ENCODE measurements at places on chromosomes 6 and 20.

DNA sequence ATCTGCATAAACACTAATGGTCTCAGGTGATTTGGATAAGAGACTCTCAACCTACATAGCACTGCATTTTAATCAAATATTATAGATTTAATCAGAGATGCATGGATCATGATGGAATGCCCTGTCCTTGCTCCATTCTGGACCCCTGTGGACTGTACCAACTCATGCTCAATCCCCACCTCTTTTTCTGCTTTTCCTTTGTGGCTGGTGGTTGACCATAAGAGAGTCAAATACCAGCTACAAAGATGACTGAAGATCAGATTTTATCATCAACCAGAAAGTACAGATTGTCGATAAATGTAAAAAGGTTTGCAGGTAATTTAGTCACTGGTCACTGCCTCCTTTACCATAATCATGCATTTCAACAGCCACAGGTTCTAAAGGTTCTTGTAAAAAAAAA lies 116.2 kb downstream of the ME1 start:
- DNase-seq: no peak

DNA sequence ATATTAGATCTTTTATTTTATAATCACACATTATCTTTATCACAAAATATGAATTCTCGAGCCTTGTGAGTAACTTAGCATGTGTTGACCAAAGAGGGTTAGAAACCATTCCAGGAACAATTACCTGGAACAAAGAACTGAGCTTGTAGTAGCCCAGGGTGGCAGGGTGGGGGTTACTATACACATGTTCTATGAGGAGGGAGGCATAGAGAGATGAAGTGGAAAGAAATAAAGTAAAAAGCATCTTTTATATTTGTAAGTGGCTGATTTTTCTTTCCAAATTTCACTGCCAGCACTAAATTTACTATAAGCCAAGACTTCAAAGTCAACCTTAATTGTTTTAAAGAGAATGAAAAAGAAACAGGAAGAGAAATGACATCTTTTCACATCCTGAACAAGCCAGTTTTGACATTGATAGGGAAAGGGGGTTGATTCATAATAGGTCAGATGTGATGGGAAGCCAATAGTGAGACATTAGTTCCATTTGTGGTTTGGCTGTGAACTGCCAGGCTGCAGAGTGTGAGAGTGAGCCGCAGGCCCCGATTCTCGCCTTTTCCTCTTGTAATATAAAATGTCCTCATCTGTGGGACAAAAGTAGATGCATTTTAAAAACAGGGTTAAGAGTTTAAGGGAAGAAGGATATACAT lies 52.7 kb upstream of the MYB start:
- no peak for DNase-seq

GRCh38 chr6:112310439-112311125 lies 36.5 kb upstream of the RFPL4B start:
- DNase-seq: no peak

DNA sequence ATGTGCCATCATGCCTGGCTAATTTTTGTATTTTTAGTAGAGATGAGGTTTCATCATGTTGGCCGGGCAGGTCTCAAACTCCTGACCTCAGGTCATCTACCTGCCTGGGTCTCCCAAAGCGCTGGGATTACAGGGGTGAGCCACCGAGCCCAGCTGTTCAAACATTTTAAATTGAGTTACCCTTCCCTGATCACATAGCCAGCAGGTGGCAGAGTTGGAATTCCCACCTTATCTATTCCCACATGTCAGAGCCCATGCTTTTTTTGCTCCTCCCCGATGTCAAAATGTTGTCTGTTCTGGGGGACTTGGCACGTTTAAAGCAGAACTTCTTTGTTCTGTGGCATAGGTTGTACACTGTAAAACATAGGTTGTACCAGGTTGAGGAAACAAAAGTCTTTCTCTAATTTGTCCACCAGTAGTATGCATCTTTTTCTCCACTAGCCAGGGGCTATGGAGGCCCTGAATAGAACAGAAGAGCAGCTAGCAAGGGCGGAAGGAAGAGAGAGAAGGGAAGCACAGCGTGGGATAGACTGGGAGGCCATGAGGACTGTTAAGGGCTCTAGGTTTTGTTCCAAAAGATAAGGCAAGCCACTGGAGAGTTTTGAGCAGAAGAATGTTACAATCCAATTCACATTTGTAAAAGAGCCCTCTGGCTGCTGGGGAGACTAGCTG lies 7.3 kb upstream of the LBP start:
- peak; percentile 46 for DNase-seq

DNA sequence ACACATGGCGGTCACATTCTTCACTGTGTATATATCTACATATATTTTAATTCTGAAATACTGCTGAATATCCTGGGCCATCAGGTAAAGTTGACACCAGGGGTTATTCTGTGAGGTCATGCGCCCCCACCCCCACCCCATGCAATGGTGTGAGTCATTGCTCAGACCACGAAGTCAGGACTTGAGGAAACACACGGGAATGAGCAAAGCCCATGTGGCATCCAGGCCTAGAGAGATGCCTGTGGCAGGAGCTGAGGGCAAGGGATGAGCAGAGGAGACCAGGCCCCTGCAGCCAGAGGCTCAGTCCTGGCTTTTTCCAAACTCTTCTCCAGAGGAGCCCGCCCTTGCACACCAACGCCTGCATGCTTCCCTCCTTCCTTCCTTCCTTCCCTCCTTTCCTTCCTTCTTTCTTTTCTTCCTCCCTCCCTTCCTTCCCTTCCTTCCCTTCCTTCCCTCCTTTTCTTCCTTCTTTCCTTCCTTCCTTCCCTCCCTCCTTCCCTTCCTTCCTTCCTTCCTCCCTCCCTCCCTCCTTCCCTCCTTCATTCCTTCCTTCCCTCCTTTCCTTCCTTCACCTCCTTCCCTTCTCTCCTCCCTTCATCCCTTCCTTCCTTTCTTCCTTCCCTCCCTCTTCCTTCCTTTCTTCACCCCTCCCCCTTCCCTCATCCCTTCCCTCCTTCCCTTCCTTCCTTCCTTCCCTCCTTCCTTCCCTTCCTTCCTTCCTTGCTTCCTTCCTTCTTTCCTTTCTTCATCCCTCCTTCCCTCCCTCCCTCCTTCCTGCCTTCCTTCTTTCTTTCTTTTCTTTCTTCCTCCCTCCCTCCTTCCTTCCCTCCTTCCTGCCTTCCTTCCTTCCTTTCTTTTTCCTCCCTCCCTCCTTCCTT lies 72.0 kb upstream of the INSM1 start:
- DNase-seq: no peak

- no peak for DNase-seq
Measured at GRCh38 chr6:127365874-127366273, 22.5 kb upstream of the ECHDC1 start.

GRCh38 chr6:163655217-163656121 lies 241.0 kb downstream of the QKI start:
- DNase-seq: no peak

- DNase-seq: no peak
Measured at GRCh38 chr6:4625557-4625956, 150.6 kb upstream of the CDYL start.

DNA sequence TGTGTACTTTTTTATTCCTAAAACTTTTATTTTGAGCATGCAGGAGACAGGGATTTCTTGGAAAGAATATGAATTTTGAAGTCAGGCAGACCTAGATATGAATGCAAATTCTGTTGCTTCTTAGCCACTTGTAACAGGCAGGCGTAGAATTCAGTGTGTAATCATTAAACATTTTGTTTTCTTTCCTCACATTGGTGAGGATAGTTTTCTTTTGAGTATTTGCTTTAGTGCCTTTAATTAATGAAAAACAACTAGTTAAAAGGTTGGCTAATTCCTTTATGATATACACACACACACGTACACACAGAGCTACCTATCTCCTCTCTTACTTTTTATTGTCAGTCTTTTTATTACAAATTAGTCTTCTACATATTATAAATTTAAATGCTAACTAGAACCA lies 342.3 kb downstream of the CDKAL1 start:
- no peak for DNase-seq

DNA sequence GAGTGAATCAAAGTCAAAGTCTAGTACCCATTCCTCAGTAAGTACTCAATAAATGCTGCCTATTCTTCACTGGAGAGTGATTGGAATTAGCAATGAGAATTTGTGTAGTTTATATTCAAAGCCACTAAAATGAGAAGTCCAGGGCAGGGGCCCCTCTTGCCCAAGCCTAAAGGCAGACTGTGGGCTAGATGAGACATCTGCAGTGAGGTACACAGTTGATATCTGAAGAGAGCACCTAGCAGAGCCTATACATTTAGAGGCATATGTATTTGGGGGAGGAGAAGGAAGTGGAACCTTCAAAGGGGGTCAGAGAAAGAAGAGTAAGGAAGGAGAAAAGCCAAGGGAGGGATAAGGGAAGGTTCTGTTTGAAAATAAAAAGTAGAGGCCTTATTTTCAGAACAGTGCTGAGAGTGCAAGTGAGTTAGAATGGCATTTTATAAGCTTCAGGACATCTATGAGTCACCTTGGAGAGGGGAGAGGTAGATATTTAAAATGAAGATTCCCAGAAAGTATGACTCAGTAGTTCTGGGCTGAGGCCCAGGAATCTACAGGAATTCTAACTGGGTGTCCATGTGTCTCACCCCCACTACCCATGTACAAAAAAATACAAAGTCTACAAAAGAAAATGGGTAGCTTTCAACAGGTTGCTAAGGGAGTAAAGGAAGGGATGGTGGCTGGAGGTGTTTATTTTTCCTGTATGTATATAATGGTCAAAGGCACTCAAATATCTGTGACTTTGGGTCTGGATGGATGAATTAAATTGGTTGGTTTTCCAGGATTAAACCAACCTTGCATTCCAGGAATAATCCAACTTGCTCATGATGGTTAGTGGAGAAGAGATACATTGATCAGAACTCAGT lies 135.1 kb downstream of the ZFP64 start:
- no peak for DNase-seq

- DNase-seq: no peak
Measured at GRCh38 chr20:10330071-10330470, 104.0 kb downstream of the MKKS start.

GRCh38 chr6:122285292-122285913 lies 114.0 kb upstream of the HSF2 start:
- DNase-seq: no peak

- DNase-seq: no peak
Measured at GRCh38 chr6:169970306-169970988, 219.0 kb downstream of the ERMARD start.

DNA sequence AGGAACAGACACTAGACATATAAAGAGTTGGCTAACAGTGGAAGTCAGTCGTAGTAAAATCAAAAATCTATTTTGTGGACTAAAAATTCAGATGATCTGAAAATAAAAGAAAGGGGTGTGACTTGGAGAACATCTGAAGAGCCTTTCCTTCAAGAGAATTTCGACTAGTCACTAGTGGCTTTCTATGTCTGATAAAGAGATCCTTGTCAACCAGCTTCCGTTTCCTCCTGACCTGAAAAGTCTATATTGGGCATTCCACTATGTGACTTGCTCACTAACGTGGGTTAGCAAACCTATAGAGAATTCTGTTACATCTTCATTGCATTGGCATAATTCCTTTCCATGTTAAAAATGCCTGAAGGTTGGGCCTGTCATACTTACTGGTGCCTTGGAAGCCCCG lies 25.9 kb downstream of the TRAF3IP2 start:
- DNase-seq: no peak

DNA sequence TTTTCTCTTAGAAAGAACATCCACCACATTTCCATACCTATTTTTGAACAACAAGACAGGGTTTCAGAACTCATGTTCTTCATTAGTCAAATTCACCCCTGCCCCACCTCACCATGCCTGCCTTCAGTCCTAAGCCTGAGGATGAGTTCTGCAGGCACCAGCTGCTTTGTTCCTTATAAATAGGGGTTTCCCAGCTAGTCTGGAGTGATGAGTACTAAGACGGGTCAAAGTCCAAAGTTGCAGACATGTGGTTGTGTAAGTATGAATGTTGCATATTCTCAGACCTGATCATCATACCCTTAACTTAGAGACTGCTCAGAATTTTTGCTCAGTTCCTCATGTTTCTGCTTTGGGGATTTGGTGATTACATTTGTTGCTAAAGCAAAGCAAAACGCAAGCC lies 257.7 kb upstream of the CDYL start:
- no peak for DNase-seq

GRCh38 chr6:75279418-75279817 lies 5.2 kb downstream of the TMEM30A start:
- DNase-seq: no peak

DNA sequence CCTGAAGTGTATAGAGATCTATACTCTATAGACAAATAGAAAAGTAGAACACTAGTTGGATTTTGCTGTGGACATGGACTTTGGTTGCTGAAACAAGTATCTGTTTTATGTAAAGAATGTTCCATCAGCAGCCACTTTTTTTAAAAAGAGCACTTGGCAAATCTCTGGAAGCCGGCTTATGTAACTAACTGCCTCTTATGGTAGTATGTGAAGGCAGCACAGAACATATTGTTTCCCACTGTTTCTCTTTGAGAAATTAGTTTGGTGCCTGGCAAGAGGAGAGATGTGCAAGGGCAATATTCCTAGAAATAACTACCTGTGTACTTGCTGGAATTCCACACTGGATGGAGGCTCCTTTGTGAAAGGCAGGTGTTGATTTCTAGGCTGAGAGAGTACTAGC lies 242.3 kb upstream of the PREP start:
- no peak for DNase-seq

Data from SK-N-DZ (cell line).